Esophagus (tissue), 2 donors: ENCODE measurements at places on chromosomes 7 and 10. TPM values are rescaled to one million over a fixed set of nuclear protein-coding genes. Genes with fewer than 3 reads are reported as not detected.

Gene UCN3
- not detected for polyA plus RNA-seq

Gene PLCE1
- 0.85 TPM for polyA plus RNA-seq

Gene LRIT1
- not detected for polyA plus RNA-seq

Gene ACSM6
- polyA plus RNA-seq, result not detected

Gene ADAM12
- 0.06 TPM for polyA plus RNA-seq
